ENCODE measurements at places on chromosomes 2 and 18. TPM values are rescaled to one million over a fixed set of nuclear protein-coding genes. Genes with fewer than 3 reads are reported as not detected.

Gene IGFBP2
- total RNA-seq: 2.4 TPM

Gene GALM
- 0.16 TPM for total RNA-seq

Gene OSR1
- 8.1 TPM for total RNA-seq

Gene CFAP65
- not detected for total RNA-seq

Gene M1AP
- not detected for total RNA-seq

Gene LYG2
- total RNA-seq: not detected

Gene GAREM1
- total RNA-seq: 3.4 TPM

Gene POTEC
- not detected for total RNA-seq

Gene RAB6C
- total RNA-seq: not detected

Gene CNGA3
- not detected for total RNA-seq

Gene NR4A2
- total RNA-seq: 0.31 TPM

Gene STEAP3
- total RNA-seq: 34.9 TPM

Gene CRACDL
- total RNA-seq: 0.80 TPM

Gene AGXT
- total RNA-seq: not detected

Gene FAM210A
- 19.2 TPM for total RNA-seq

Gene PCARE
- total RNA-seq: not detected

Gene SULT1C4
- total RNA-seq: not detected

Gene NMUR1
- not detected for total RNA-seq

Gene TMEM182
- 3.3 TPM for total RNA-seq

Gene UPP2
- total RNA-seq: not detected

Gene RPS27A
- total RNA-seq: 3,193 TPM

Gene HOXD8
- total RNA-seq: not detected

Gene IMMT
- 78.5 TPM for total RNA-seq

Gene VIT
- total RNA-seq: 0.27 TPM

Gene NOSTRIN
- total RNA-seq: not detected

Gene MTLN
- total RNA-seq: 82.5 TPM

Gene PLA2R1
- 4.5 TPM for total RNA-seq

Gene TBR1
- not detected for total RNA-seq

Gene SLC8A1
- total RNA-seq: 6.8 TPM

Gene ABHD1
- total RNA-seq: not detected

Gene CGREF1
- total RNA-seq: 1.1 TPM

Gene ABCA12
- 2.7 TPM for total RNA-seq

Gene LAMA1
- 20.2 TPM for total RNA-seq

Gene LYPD6
- 7.0 TPM for total RNA-seq

Gene HK2
- 17.5 TPM for total RNA-seq

Gene PTPN2
- 47.3 TPM for total RNA-seq

Gene CCL20
- 10.0 TPM for total RNA-seq

Gene ABI2
- total RNA-seq: 15.3 TPM
